Stimulated activated CD8-positive, alpha-beta memory T cell treated with anti-CD3 and anti-CD28 coated beads, Interleukin-2, amount 100 ng/mL, for 1 hour (primary cell): ENCODE measurements at places on chromosomes 5 and 9.

GRCh38 chr5:77086368-77086688 is 757 bp downstream of the ZBED3 start:
- DNase-seq = no peak

- no peak for DNase-seq
Observed at GRCh38 chr9:110133608-110134210, 74.2 kb downstream of the C9orf152 start.

GRCh38 chr5:36934740-36935356 is 58.3 kb downstream of the NIPBL start:
- no peak for DNase-seq

GRCh38 chr5:142314606-142315005 is 10.2 kb downstream of the SPRY4 start:
- no peak for DNase-seq

- no peak for DNase-seq
Observed at GRCh38 chr9:131562032-131562959, 17.0 kb downstream of the PRRT1B start.

DNA sequence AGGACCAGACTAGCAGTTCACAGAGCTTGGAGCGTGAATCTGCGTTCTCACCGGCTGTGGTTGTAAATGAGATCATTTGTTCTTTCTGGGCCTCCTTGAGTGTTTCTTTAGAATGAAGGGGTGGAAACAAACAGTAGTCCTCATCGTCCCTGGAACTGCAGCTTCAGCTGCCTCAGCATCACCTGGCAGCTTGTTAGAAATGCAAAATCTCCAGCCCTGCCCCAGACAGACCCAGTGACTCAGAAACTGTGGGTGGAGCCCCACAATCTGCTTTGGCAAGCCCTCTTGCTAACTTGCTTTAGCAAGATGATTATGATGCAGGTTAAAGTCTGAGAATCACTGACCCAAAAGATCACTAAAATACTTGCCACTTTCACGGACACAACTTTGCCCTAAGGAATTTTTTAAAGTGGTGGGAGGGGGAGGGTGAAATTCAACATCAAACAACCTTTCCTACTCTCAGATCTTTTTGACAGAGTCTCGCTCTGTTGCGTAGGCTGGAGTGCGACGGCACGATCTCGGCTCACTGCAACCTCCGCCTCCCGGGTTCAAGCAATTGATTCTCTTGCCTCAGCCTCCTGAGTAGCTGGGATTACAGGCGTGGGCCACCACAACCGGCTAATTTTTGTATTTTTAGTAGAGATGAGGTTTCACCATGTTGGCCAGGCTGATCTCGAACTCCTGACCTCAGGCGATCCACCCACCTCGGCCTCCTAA is 86.0 kb downstream of the BRINP1 start:
- DNase-seq = no peak

DNA sequence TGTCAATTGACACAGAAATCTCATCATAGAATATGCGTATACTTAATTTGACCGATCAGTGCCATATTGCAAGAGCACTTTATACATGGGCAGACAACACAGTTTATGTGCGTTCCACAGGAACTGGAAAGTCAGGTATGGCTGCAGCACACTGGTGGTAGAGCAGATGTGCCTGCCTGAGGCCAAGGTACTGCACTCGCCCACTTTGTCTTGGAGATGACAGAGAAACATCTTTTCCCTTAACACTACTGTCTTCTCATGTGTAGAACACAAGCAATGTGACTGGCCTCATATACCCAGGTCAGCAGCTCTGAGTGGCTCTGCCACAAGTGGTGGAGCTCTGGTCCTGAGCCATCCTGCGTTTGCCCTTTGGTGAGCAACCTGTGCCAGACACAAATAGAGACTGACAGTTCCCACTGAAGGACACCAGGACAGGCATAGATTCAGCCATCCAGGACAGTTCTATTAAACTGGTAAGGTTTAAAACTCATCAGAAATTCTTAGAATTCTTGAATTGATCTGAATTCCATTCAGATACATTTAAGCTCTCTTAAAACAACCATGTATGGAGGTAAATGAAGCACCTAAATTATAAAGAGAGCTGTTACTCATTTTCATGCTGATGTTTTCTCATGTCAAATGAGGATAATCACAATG is 21.0 kb upstream of the PPP2CA start:
- no peak for DNase-seq

DNA sequence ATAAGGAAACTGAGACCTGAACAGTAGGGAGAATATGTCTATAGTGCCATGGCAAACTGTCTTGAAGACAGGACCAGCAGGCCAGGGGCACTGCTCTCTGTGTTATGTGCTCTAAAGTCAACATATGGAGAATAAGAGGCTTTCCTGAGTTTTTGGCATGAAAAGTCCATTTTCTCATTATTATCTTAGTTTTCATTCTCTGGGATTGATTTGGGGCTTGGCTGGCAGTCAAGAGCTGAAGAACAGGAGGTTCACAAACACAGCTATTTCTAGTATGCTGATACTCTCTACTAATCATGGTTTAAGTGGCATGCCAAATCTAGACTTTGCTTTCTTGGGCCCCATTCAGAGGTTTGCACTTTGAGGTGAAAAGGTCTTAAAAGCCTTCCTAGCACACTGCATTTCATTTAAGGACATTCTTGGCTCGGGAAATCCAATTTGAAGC is 404.4 kb downstream of the ZNF608 start:
- no peak for DNase-seq

DNA sequence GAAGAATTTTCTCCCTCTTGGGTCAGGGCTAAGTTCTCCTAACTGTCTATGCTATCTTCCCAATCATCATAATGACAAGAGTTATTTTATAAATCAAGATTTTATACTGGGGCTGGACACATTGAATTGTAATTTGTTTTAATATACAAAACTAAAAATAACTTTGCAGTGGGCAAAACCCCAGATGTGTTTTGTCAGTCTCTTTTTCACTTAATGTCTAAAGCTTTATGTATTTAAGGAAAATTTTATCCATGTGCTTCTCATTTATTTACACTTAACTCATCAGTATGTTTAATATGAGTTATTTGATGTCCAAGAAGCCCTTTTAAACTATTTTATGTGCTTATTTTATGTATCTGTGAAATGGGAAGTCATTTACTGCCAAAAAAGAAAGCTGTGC is 362.8 kb upstream of the ADAMTSL1 start:
- DNase-seq = no peak

- no peak for DNase-seq
Observed at GRCh38 chr9:69090946-69091345, 55.4 kb downstream of the FXN start.
